ENCODE measurements at places on chromosomes 4 and X. TPM values are rescaled to one million over a fixed set of nuclear protein-coding genes. Genes with fewer than 3 reads are reported as not detected.

The TMSB15A gene
- 213 TPM for total RNA-seq

The VCX2 gene
- not detected for total RNA-seq

The BCOR gene
- total RNA-seq, result 59.0 TPM

The NKX3-2 gene
- total RNA-seq, result 0.25 TPM

The TLR10 gene
- total RNA-seq, result not detected

The PAGE1 gene
- total RNA-seq, result not detected

The MAGEB10 gene
- total RNA-seq, result not detected

The SMIM10 gene
- not detected for total RNA-seq

The MAMLD1 gene
- total RNA-seq, result 0.25 TPM

The L1CAM gene
- 925 TPM for total RNA-seq

The SYTL5 gene
- not detected for total RNA-seq

The PLP1 gene
- total RNA-seq, result 0.20 TPM

The RAB40AL gene
- 1.8 TPM for total RNA-seq

The MAGEC1 gene
- total RNA-seq, result not detected

The ZAR1 gene
- total RNA-seq, result 0.49 TPM

The TCEAL5 gene
- total RNA-seq, result 8.7 TPM

The DCHS2 gene
- total RNA-seq, result 97.4 TPM

The SPACA5 gene
- not detected for total RNA-seq

The RIPPLY1 gene
- total RNA-seq, result not detected

The MAGEB4 gene
- not detected for total RNA-seq

The SULT1E1 gene
- not detected for total RNA-seq

The DACH2 gene
- 1.3 TPM for total RNA-seq

The MAGEB1 gene
- total RNA-seq, result not detected

The XAGE1B gene
- total RNA-seq, result not detected

The MAGEA10 gene
- not detected for total RNA-seq

The HTN1 gene
- not detected for total RNA-seq

The GPR173 gene
- 85.3 TPM for total RNA-seq

The SLITRK4 gene
- 0.64 TPM for total RNA-seq

The BST1 gene
- not detected for total RNA-seq

The CCSER1 gene
- 15.7 TPM for total RNA-seq

The SMIM31 gene
- not detected for total RNA-seq

The ENAM gene
- total RNA-seq, result not detected

The CENPVL1 gene
- total RNA-seq, result not detected

The ABLIM2 gene
- 7.5 TPM for total RNA-seq

The ALAS2 gene
- total RNA-seq, result not detected

The STK32B gene
- total RNA-seq, result 2.5 TPM

The ARHGAP36 gene
- 0.27 TPM for total RNA-seq

The AWAT2 gene
- not detected for total RNA-seq

The SUV39H1 gene
- total RNA-seq, result 4.7 TPM

The DCAF16 gene
- total RNA-seq, result 39.5 TPM

The LRAT gene
- 0.20 TPM for total RNA-seq

The BTC gene
- not detected for total RNA-seq

The RASL11B gene
- 24.8 TPM for total RNA-seq

The PI4K2B gene
- total RNA-seq, result 2.9 TPM

The CSN3 gene
- total RNA-seq, result not detected

The OPHN1 gene
- 7.8 TPM for total RNA-seq

The RGN gene
- total RNA-seq, result 2.7 TPM

The USP17L22 gene
- not detected for total RNA-seq

The FDCSP gene
- total RNA-seq, result not detected
